Activated T-helper 2 cell treated with anti-CD3 and anti-CD28 coated beads, Interferon-gamma antibody, Interleukin-2, Interleukin-4, amounts not matched to agents 10 μg/mL and 5 μg/mL and 100 μg/mL, durations not matched to agents 14 hours and 24 hours and 36 hours (primary cell): ENCODE measurements at places on chromosomes 2 and 18.

- H3K27me3 ChIP-seq = no peaks in the 10 kb centered on the region
- DNase-seq = no peak
- peaks cover 14% of the 10 kb centered on the region for H3K4me1 ChIP-seq
These were observed 95.4 kb downstream of the MTA3 start for GRCh38 chr2:42663828-42664227.

GRCh38 chr2:183375821-183376220, 251.6 kb downstream of the NUP35 start:
- no peaks in the 10 kb centered on the region for H3K4me1 ChIP-seq
- H3K4me3 ChIP-seq = no peak overlapping the region
- no peaks in the 10 kb centered on the region for H3K36me3 ChIP-seq
- H3K27me3 ChIP-seq = no peaks in the 10 kb centered on the region

DNA sequence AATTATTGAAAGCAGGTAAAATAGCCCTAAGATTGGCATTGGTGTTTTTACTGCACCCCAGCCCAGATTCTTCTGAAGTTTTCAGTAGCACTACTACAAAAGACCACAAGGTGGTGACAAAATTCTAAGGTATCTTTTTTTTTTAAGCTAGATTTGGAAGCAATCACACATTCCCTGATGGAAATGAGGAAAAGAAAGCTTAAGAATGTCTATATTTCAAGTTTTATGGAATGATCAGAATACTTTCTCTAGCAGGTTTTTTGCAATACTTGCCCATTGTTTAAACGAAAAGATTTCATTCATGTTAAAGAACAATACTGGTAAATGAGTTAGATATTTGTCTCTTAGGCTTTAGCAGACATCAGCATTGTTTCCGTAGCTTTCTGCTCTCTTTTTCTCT, 32.1 kb upstream of the ZNF638 start:
- H3K4me1 ChIP-seq = no peaks in the 10 kb centered on the region
- no peak for DNase-seq
- H3K4me3 ChIP-seq = no peak overlapping the region
- H3K27me3 ChIP-seq = peaks cover 3% of the 10 kb centered on the region

DNA sequence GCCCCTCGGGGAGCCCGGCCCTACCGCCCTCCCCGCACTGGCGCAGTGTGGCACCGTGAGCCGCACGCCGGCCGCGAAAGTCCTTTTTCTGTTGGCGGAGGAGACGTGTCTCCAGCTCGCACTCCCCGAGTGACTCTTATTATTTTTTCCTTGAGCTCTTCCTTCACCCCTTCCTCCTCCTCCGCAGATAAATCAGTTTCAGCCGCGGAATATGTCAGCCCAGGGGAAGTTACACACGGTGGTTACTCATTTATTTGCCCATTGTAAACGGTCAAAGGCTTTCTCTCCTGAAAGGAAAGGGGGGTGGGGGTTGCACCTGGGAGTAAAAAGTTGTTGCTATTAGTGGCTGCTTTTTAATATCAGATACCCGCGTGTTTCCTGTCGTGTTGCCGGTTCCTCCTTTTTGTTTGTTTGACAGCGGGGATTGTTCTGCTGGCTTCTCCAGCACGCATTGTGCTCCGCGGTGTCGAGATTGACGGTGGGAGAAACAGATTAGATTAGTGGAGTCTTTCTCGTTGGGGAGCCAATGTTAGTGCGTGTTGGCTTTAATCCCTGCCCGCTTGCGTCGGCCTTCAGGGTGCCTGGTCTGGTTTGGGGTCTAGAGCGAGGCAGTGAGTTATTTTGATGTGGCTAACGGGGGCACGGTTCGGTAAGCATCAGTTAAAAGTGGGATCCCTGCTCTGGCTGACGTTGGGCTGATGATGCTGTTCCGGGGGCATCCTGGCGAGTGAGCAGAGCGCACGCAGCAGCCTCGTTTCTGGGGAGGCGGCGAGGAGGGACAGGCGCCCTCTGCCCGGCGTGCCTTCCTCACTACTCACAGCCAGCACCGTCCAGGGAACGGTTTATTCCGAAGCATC, 1.6 kb downstream of the CRIM1 start:
- peak overlapping the region; percentile 88 for H3K4me3 ChIP-seq
- peaks cover 61% of the 10 kb centered on the region for H3K27me3 ChIP-seq
- peak overlapping the region; percentile 75 for H3K27ac ChIP-seq
- H3K36me3 ChIP-seq = no peaks in the 10 kb centered on the region
- no peak for DNase-seq

DNA sequence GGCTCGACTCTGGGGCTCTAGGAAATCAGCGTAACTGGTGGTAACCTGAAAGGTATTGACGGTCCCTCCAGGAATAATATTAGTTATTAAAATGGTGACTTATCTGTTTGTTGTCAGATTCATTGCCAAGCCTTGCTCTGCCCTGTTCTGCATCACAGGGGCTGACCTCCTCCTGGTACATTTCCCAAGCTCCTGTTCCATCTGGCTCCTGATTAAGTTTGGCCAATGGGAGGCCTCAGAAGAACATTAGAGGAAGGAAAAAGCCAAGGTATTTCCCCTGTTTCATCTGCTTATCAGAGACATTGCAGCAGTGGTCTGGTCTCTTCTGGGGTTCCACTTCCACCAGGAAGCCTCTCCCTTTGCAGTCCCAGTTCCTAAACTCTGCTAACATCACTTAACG, 527.0 kb downstream of the TNS1 start:
- no peak overlapping the region for H3K27ac ChIP-seq
- no peak for DNase-seq
- no peaks in the 10 kb centered on the region for H3K4me1 ChIP-seq
- no peaks in the 10 kb centered on the region for H3K27me3 ChIP-seq
- H3K36me3 ChIP-seq = no peaks in the 10 kb centered on the region

DNA sequence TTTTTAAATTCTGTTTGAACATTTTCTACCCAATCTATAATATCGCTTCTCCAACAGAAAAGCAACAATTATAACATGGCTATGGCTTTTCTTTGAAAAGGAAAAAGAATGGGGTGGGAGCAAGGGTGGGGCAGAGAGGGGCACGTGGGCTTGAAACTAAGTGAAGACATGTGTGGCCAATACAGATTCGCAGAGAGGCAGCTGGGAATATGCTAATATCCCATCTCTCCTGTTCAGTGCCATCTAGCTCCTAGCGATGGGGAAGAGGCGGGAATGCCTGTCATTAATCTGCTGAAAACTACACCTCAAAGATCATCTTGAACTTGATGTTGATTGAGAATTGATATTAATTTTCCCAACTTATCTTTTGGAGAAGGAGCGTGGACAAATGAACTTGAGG, 65.5 kb upstream of the ITGA6 start:
- no peak overlapping the region for H3K4me3 ChIP-seq
- H3K27me3 ChIP-seq = no peaks in the 10 kb centered on the region
- no peak overlapping the region for H3K27ac ChIP-seq
- no peak for DNase-seq
- no peaks in the 10 kb centered on the region for H3K4me1 ChIP-seq

- H3K27me3 ChIP-seq = no peaks in the 10 kb centered on the region
- peaks cover 3% of the 10 kb centered on the region for H3K36me3 ChIP-seq
- no peaks in the 10 kb centered on the region for H3K4me1 ChIP-seq
- no peak for DNase-seq
- H3K4me3 ChIP-seq = no peak overlapping the region
These were observed 107.5 kb upstream of the SRD5A2 start for GRCh38 chr2:31688282-31688681.

DNA sequence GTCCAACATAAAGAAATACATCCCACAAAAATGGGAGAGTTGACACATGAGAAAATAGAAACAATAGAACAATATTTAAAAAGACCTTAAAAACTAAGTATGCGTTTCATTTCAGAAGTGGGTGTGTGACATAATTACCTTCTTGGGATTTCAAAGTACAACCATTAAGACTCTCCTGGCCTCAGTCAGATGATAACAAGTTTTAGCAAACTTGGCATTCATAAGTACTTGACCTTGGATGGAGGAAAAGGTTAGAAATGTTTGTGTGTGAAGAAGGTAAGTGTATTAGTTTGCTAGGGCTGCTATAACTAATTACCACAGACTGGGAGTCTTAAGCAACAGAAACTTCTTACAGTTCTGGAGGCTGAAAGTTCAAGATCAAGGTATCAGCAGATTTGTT, 4.9 kb upstream of the NGEF start:
- H3K27ac ChIP-seq = no peak overlapping the region
- no peak overlapping the region for H3K4me3 ChIP-seq
- H3K36me3 ChIP-seq = no peaks in the 10 kb centered on the region

DNA sequence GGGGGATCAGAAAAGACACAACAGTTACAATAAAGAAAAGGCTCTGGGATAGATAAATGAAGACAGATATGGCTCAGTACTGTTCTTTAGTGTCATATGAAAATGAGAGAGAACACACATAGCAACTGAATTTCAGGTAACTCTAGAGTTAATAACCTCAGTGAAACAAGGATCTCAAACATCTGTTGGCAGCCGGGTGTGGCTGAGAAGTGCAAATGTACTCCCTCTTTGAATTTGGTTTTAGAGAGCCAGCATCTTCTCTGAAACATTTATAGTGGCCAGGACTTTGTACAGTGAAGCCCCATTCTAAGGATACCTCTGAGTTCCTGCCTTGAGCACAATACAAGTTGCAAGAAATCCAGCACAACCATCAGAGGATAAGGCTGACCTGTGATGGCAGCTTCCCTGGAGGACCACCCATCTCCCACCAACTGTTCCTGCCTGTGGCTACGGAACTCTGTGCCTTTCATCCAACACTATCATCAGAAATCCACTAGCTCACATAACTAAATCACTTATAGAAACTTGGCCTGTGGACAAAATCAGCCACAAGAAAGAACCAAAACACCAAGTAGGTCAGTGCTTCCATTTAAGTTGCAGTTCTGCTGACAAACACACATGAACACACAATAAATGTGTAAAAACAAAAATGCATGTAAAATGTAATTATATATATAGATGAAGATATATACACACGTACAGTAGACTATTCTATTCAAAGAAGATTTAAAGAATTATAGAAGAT, 37.3 kb upstream of the PEX13 start:
- no peak overlapping the region for H3K27ac ChIP-seq
- DNase-seq = no peak
- no peaks in the 10 kb centered on the region for H3K27me3 ChIP-seq
- H3K4me3 ChIP-seq = no peak overlapping the region
- no peaks in the 10 kb centered on the region for H3K36me3 ChIP-seq
